NCI-H748 treated with DMSO at 0.1 percent for 48 hours (cell line): ENCODE measurements at places on chromosomes 1 and 21.

DNA sequence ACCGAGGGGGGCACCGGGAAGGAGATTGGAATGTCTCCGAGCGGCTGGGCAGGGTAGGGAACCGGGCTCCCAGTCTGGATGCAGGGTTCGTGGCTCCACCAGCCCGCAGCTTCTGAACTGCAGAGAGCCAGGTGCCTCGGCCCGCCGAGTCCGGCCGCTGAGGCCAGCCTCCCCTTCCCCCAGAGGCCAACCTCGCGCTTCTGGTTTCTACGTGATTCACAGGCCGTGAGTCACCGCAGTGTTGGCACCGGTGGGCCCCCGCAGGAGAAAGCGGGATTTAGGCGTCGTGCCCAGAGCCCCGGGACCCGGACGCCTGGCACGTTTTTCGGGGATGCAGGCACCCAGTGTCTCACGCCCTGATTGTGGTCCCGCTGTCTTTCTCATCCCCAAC, 458 bp downstream of the CRABP2 start:
- no peak for DNase-seq

DNA sequence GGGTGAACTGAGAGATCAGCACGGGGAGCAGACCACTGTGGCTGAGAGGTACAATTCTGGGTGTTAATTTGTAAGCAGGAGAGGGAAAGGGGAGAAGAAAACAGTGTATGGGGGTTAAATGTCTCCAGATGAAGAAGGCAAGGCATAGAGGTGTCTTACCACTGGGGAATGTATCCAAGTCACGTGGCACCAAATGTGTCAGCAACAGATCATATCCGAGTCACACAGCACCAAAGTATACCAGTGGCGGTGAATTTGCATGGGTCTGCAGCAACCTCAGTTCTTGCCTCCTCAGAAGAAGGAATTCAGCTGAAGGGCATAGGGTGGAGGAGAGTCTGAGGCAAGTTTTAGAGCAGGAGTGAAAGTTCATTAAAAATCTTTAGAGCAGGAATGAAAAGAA, 21.2 kb upstream of the SYCP1 start:
- DNase-seq: no peak

DNA sequence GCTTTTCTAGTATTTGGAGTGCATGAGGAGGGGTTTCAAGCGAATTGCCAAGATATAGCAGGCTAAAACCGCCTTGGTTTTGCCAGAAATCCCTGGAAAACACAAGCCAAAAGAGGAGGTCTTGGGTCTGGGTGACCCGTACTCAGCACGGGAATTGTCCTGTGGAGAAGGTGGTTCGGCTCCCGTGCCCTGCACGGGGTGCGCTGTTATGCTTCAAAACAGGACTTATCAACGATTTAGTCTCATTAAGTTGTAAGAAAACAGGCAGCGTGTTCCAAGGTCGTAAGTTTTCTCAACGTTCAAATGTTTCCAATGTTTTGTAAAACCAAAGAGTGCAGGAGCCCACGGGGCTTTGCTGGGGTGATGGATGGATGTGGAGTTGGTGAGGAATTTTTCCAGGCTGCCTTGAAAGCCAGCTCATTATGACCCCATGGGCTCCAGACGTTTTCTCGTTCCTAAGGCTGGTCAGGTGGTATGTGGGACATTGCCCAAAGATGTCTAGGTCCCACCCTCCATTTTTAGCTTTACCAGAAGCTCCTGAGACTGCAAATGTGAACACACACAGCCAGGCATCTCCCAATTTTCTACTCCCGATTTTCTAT, 75.4 kb upstream of the CLDN14 start:
- DNase-seq: no peak

- no peak for DNase-seq
These were observed 158.8 kb upstream of the SGIP1 start for GRCh38 chr1:66375125-66375524.

- DNase-seq: peak; percentile 9
These were observed 726 bp upstream of the CYB5R1 start for GRCh38 chr1:202967684-202968281.

- DNase-seq: peak; percentile 47
These were observed 64.3 kb downstream of the PRKAA2 start for GRCh38 chr1:56709269-56709880.

DNA sequence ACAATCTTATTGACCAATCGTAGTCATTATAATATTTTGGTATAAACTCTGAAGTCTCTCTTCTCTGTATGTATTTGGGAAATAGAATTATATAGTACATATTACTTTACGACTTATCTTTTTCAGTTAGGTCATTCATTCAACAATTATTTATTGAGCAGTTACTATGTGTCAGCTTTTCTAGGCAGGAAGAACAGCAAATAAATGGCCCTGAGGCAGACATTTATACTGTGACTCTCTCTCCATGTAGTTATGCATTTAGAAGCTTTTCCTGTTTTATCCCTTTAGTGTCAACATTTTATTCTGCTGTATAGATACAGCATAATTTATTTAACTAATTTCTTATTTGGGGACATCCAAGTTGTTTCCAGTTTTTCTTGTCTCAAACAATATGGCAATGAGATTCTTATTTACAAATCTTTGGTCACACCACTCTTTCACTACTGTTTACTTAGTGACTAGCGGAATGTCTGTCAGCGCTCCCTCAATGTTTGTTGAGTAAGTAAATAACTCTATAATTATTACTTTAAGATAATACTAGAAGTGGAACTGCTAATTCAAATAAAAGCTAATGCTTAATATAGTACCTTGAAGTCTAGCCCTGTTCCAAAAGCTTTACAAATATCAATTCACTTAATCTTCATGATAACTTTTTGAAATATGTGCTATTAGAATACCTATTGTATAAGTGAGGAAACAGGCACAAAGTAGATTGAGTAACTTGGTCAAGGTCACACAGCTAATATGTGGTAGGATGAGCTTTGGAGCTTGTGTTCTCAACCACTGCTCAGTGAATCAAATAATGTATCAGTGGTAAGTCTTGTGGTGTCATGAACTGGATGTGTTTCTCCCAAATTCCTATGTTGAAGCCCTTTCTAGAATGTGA, 465.6 kb downstream of the SIPA1L2 start:
- DNase-seq: no peak

- DNase-seq: no peak
These were observed at the start of gene NCF2 for GRCh38 chr1:183590244-183591191. Gene NCF2 (minus strand): TSS chr1:183590459. CDS start chr1:183590329, 130 bp downstream.

DNA sequence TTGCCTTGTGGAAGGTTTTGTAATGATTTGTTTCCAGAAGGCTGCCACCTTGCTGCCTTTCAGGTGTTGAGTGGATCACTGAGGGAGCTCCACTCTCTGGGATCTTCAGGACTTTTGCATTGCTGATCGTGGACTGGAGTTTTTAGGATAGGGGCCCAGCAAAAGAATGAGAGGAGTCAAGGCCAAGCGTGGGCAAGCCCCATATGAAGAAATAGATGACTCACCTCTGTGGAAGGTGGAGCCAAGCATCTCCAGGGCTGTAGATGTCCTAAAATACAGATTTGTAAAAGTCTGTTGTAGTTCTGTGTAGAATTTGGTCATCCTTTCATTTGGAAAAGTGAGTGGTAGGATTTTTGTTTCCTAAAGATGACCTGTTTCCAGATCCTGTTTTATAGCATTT, 67.0 kb downstream of the ST3GAL3 start:
- DNase-seq: no peak

DNA sequence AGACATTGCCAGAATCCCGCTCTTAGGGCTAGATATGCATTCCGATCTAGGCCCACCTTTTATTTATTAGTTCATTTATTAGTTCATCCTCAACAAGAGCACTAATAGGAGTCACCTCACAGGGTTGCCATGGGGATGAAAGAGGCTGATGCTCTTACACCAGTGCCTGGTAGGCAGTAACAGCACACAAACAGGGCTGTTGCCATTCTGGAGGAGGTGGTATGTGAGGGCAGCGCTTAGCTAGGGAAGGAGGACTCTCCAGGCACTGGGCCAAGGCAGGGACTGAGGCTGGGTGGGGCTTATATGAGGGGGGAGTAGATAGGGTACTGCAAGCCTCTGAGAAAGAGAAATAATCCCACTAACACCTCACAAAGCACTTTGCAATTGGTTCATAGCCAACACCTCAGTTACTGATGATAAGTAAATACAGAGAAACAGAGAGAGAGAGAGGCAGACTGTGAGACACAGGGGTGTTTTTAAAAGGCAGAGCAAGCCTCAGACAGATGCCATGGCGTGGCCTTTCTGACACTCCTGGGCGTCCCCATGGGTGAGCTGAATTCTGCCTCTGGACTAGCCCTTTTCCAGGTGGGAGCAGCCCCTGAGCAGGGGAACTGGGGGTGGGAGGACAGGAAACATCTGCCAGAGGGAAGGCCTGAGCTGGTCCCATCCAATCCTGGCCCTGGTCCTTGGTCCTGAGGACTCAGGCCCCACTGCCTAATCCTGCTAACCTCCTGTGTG, 5.9 kb downstream of the FCGR2A start:
- no peak for DNase-seq

- DNase-seq: no peak
These were observed 455.6 kb upstream of the ADGRL2 start for GRCh38 chr1:81345110-81345509.

- DNase-seq: no peak
These were observed 22.2 kb upstream of the IFFO2 start for GRCh38 chr1:18978706-18979105.

- no peak for DNase-seq
These were observed 3.5 kb downstream of the OSCP1 start for GRCh38 chr1:36446746-36447145.

DNA sequence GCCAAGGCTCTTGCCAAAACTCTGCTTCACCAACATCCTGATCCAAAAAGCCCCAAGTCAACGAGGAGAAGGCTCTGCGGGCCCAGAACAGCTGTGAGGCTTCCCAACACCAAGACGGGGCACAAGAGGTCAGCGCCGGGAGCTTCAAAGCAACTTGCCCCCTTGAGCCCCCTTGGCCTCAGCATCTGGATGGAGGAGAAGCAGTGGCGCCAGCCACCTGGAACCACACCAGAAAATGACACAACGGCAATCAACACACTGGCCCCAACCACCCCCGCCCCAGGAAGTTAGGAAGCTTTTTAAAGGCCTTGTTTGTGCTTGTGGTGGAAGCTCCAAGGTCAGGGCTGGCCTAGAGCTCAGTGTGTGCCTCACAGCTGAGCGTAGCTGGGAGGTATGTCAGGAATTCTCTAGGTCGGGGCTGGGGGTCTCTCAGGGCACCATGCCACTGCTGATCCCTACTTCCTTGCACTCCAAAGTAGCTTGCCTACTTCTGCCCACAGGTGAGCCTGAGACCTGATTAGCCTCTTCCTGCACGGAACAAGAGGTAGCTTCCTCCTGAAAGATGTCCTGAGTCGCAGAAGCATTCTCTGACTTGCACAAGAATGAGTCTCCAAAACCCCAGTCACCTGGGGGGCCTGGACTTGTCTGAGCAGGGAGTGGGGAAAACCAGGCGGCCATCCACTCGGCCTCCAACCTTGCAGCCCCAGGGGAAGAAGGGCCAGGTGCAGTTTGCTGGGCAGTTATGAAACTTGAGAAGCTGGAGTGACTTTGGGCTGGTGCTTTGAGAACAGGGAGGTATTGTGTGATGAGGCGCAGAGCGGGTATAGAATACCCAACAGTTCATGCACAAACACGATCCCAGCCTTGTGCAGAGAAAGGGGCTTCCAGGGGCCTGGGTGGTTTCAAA, 9.7 kb upstream of the SRP9 start:
- DNase-seq: no peak

DNA sequence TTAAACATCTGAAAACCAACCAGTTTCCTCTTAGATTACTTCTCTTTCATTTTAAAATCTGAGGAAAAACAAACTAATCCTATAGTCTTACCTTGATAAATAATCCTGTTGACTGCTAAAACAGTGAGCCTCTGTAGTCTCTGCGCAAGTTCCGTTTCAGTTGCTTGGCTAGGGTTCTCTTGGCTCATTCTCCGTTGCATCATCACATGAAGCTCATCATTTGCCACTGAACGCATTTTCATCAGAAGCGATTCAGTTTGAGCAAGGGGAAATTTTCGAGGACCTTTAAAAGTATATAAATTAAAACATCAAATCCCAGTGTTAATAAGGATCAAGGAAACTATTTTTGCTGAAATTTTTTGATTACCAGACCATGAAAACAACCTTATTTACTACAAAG, 96.7 kb upstream of the GNG4 start:
- DNase-seq: no peak
